Central memory CD8-positive, alpha-beta T cell (primary cell): ENCODE measurements at places on chromosomes 5 and 9.

- peaks cover 10% of the 10 kb centered on the region for H3K27me3 ChIP-seq
- H3K27ac ChIP-seq = no peak overlapping the region
- no peaks in the 10 kb centered on the region for H3K4me1 ChIP-seq
These were observed 47.2 kb downstream of the MAST4 start for GRCh38 chr5:66643387-66643786.

DNA sequence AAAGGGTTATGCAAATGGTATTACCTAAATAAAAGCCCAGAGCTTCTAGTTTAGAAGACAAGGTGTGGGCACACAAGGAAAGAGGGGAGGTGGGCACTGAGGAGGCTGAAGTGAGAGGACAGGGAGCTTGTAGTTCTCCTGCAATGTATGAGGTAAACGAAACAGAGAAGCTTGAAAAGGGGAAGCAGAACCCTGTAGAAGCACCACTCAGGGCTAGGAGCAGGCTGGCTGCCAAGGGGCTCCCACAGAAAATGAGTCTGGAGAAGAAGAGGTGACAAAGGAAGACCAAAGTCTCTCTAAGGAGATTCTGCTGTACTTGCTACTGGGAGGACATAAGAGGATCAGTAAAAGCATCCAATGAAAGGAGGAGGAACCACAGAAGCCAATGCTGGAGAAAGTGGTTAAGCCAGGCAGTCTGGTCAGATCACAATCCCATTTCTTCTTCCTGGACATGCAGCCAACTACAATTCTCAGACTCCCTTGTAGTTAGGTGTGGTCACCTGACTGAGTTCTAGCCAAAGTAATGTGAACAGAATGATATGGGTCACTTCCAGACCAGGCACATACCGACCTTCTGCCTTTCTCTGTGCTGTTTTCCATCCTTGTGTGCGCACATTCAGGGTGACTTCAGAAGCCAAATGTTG, 174.5 kb upstream of the MAP3K1 start:
- peaks cover 48% of the 10 kb centered on the region for H3K27me3 ChIP-seq
- H3K27ac ChIP-seq = no peak overlapping the region
- H3K4me1 ChIP-seq = no peaks in the 10 kb centered on the region
- H3K4me3 ChIP-seq = no peak overlapping the region

- no peak overlapping the region for H3K27ac ChIP-seq
- H3K36me3 ChIP-seq = peaks cover 2% of the 10 kb centered on the region
- H3K4me1 ChIP-seq = peaks cover 26% of the 10 kb centered on the region
- no peak overlapping the region for H3K4me3 ChIP-seq
These were observed 12.4 kb downstream of the NACC2 start for GRCh38 chr9:136082496-136083361.

DNA sequence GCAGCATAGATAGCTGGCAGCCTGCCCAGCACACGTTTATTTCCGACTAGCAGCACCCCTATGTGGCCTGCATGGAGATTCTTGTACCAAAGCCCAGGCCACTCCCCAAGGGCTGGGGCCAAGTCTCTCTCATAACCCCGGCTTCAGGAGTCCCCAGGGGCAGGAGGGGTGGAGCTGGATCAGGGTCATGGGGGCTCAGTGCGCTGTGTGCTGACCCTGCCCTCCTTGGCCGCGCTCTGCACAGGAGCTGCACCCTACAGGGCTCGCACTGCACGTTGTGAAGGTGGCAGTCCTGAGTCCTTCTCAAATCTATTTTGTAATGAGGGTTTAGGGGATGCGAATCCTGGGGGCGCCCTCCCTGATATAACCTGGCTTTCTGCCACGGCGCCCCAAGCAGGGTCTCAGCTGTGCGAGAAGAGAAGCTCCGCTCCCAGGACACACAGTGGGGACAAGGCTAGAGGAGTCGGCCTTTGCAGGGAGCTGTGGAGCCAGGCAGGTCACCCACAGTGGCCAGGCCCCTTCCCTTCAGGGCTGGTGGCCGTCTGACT, 28.6 kb downstream of the NKD2 start:
- H3K4me3 ChIP-seq = no peak overlapping the region
- no peaks in the 10 kb centered on the region for H3K36me3 ChIP-seq
- H3K4me1 ChIP-seq = no peaks in the 10 kb centered on the region
- H3K27me3 ChIP-seq = peaks cover 11% of the 10 kb centered on the region
- H3K27ac ChIP-seq = no peak overlapping the region

DNA sequence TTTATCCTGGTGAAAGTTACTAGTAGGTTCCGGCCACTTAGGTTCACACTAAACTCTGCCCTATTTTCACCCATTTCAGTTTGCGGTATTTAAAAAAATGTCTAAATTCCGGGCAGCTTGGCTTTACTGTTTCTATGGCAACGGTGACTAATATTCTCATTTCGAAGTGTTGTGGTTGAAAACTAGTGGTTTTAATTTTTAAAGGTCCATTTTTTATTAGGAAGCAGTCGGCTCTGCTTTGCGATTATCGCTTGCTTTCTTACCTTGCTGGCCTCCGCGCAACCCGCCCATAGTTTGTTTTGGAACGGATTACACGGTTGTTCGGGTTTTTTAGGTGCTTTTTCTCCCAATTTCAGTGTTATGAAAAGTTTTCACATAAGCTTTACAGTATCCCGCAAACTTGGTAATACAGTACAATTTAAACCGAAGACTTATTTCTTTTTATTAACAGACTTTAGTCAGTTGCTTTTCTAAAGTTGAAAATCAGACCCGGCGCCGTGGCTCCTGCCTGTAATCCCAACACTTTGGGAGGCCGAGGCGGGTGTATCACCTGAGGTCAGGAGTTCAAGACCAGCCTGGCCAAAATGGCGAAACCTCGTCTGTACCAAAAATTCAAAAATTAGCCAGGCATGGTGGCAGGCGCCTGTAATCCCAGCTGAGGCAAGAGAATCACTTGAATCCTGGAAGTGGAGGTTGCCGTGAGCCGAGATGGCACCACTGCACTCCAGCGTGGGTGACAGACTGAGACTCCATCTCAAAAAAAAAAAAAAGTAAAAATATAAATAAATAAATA, 1.6 kb downstream of the KDM4C start:
- peak overlapping the region; percentile 98 for H3K27ac ChIP-seq
- no peak for DNase-seq
- H3K4me1 ChIP-seq = peaks cover 55% of the 10 kb centered on the region
- H3K27me3 ChIP-seq = no peaks in the 10 kb centered on the region
- peaks cover 32% of the 10 kb centered on the region for H3K36me3 ChIP-seq

DNA sequence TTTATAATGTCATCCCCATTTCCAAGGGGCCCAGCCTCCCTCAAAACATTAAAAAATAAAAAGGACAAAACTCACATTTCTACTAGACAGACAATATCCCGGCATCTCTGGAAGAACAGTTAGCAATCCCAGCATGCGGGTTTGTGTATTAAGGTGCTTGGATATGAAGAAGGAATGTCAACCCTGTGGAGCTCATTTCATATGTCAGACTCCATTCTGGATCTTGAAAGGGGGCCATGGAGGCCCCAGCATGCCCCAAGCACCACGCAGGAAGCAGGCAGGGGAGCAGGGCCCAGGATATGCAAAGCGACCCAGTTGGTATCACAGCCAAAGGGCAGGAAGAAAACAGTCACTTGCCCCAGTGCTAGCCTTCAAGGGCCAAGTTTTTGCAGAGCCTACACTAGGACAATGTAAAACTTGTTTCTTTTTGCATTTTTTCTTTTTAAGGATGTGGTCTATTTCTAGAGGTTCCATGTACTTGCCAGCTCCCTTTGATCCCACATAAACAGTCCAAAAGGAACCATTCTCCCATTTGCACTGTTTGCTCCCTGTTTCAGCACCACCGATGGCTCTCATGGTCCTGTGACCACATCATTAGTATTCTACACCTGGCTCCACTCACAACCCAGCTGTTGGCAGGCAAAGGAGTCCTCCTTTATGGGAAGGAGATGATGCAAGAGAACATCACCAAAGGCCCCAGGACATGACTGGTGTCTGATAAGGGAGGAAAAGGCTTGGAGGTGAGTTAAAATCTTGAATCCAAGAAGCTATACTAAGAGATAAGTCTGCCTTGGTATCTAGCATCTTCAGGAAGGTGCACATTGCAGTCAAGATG, 58.3 kb downstream of the FGF1 start:
- H3K27ac ChIP-seq = no peak overlapping the region
- no peak for DNase-seq
- peaks cover 46% of the 10 kb centered on the region for H3K27me3 ChIP-seq

- no peak overlapping the region for H3K27ac ChIP-seq
- no peak for DNase-seq
- H3K27me3 ChIP-seq = no peaks in the 10 kb centered on the region
- no peak overlapping the region for H3K4me3 ChIP-seq
These were observed 800.7 kb upstream of the CTNND2 start for GRCh38 chr5:12704955-12705354.

- H3K4me3 ChIP-seq = no peak overlapping the region
- no peak for DNase-seq
- H3K27ac ChIP-seq = no peak overlapping the region
- peaks cover 61% of the 10 kb centered on the region for H3K27me3 ChIP-seq
- H3K36me3 ChIP-seq = no peaks in the 10 kb centered on the region
- H3K4me1 ChIP-seq = no peaks in the 10 kb centered on the region
These were observed 103.2 kb downstream of the WNK2 start for GRCh38 chr9:93287189-93287552.

- H3K4me3 ChIP-seq = no peak overlapping the region
- H3K27me3 ChIP-seq = no peaks in the 10 kb centered on the region
- no peak overlapping the region for H3K27ac ChIP-seq
- H3K4me1 ChIP-seq = no peaks in the 10 kb centered on the region
These were observed 1083.8 kb upstream of the NUDT12 start for GRCh38 chr5:104646416-104646815.

- peaks cover 94% of the 10 kb centered on the region for H3K4me1 ChIP-seq
- peak overlapping the region; percentile 83 for H3K27ac ChIP-seq
- peaks cover 37% of the 10 kb centered on the region for H3K36me3 ChIP-seq
- no peak for DNase-seq
- H3K4me3 ChIP-seq = peak overlapping the region; percentile 74
These were observed 31.2 kb downstream of the SEMA4D start for GRCh38 chr9:89466451-89467277.

DNA sequence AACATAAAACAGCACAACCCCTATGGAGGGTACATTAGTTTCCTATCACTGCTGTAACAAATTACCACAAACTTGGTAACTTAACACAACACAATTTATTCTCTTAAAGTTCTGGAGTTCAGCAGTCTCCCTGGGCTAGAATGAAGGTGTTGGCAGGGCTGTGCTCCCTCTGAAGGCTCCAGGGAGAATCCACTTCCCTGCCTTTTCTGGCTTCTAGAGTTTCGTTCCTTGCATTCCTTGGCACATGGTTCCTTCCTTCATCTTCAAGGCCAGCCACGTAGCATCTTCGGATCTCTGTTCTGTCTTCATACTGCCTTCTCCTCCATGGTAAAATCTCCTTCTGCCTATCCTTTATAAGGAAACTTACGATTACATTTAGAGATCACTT, 25.0 kb upstream of the GSN start:
- no peaks in the 10 kb centered on the region for H3K4me1 ChIP-seq
- DNase-seq = no peak
- H3K27me3 ChIP-seq = no peaks in the 10 kb centered on the region
- H3K4me3 ChIP-seq = no peak overlapping the region

DNA sequence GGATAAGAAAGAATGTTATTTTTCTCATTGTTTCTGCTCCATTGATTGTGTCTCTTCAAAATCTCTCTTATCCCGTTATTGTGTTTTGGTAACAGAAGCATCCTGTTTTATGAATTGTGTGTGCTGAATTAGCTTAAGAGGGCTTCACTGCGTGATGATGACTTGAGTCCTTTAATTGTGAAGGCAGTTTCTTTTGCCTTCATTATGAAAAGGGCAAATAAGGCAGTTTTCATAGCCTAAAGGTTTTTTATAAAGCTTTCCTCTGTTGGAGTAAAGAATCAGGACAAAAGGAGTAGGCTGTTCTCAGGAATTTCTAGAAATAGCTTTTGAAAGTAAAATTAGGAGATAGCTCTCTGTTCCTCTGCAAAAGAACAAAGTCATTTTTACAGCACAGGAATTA, 169.8 kb downstream of the FOCAD start:
- H3K4me3 ChIP-seq = no peak overlapping the region
- H3K27me3 ChIP-seq = no peaks in the 10 kb centered on the region
- no peak for DNase-seq
- peaks cover 10% of the 10 kb centered on the region for H3K4me1 ChIP-seq

- no peak for DNase-seq
- H3K4me1 ChIP-seq = no peaks in the 10 kb centered on the region
- H3K4me3 ChIP-seq = no peak overlapping the region
- H3K27me3 ChIP-seq = peaks cover 34% of the 10 kb centered on the region
These were observed 84.7 kb upstream of the OLFM1 start for GRCh38 chr9:135002802-135003201.

- H3K4me3 ChIP-seq = no peak overlapping the region
- peaks cover 32% of the 10 kb centered on the region for H3K4me1 ChIP-seq
- no peaks in the 10 kb centered on the region for H3K36me3 ChIP-seq
- no peak for DNase-seq
These were observed 70.4 kb downstream of the ANGPTL2 start for GRCh38 chr9:127051881-127052595.

- peak overlapping the region; percentile 45 for H3K27ac ChIP-seq
- H3K4me3 ChIP-seq = peak overlapping the region; percentile 5
- H3K4me1 ChIP-seq = peaks cover 49% of the 10 kb centered on the region
- H3K27me3 ChIP-seq = no peaks in the 10 kb centered on the region
- no peak for DNase-seq
These were observed 35.3 kb downstream of the ERBIN start for GRCh38 chr5:65961633-65962032.

GRCh38 chr9:114055061-114055460, 23.0 kb downstream of the AMBP start:
- peaks cover 4% of the 10 kb centered on the region for H3K27me3 ChIP-seq
- no peak for DNase-seq
- no peak overlapping the region for H3K4me3 ChIP-seq

- peaks cover 2% of the 10 kb centered on the region for H3K36me3 ChIP-seq
- H3K4me1 ChIP-seq = peaks cover 9% of the 10 kb centered on the region
- DNase-seq = peak; percentile 14
- no peak overlapping the region for H3K27ac ChIP-seq
These were observed 80.1 kb upstream of the DMAC1 start for GRCh38 chr9:7879551-7880245.

GRCh38 chr9:125774106-125774505, 26.9 kb downstream of the PBX3 start:
- H3K4me1 ChIP-seq = peaks cover 11% of the 10 kb centered on the region
- H3K36me3 ChIP-seq = peaks cover 2% of the 10 kb centered on the region
- H3K27ac ChIP-seq = no peak overlapping the region

DNA sequence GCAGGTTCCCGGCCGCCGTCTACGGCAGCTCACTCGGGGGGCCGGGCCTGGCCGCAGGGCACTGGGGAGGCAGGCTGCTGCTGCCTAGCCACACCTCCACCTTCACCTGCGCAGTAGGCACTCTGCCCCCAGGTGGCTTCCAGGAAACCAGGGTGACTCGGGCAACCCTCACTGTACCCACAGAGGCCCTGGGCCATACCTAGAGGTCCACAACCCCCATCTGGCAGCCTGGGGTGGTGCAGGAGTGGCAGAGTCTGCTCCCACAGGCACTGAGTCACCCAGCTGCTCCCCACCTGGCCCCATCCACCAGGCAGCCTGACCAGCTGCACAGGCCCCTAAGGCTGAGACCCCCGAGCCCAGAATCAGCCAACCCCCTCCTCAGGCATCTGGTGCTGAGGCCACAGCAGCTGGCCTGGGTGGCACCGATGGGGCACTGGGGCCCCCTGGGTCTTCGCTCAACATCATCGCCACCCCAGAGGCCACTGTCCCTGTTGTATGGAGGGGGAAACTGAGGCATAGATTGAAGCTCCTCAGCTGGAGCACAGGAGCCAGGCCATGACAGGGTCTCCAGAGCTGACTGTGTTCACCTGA, 70.2 kb downstream of the KCNT1 start:
- H3K36me3 ChIP-seq = no peaks in the 10 kb centered on the region
- H3K27ac ChIP-seq = no peak overlapping the region
- no peak overlapping the region for H3K4me3 ChIP-seq
- no peak for DNase-seq
